LoVo (cell line): ENCODE measurements at places on chromosomes 7 and 10.

DNA sequence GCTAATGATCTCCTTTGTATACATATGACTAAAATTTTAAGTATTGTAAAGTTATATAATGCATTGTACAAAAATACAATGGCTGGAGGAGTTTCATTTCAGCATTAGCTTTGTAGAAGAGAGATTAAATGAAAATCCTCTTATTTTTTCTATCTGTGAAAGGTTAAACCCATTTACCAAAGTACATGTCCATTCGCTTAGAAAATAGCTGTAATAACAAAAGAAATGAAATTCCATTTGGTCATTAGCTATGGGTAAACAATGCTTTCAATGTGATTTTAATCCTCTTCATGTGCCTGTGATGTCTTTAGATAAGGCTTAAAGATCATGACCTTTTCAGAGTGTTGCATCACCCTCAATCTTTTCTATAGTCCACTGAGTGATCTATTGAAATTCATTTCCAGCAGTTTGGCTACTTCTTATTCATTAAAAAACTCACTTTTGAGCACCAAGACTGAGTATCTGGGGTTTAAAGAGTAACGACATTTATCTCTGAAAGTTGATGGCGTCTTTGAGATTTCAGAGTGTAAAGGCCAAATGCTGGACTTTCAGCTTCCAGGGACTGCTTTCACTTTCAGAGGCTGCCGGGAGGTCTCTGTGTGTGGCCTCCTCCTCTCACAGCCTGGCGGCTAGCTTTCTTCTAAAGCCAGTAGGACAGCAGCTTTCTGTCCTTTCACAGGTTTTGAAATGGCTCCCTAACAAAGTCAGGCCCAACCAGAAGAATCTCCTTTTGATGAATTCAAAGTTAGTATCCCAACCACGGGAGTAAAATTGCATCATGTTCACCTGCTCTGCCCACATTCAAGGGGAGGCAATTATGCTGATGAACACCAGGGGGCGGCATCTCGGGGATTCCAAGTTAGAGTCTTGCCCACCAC lies 701.4 kb upstream of the COBL start:
- DNase-seq, result peak; percentile 72

- no peak for DNase-seq
These were observed 51.2 kb downstream of the NPTX2 start for GRCh38 chr7:98668255-98668654.

DNA sequence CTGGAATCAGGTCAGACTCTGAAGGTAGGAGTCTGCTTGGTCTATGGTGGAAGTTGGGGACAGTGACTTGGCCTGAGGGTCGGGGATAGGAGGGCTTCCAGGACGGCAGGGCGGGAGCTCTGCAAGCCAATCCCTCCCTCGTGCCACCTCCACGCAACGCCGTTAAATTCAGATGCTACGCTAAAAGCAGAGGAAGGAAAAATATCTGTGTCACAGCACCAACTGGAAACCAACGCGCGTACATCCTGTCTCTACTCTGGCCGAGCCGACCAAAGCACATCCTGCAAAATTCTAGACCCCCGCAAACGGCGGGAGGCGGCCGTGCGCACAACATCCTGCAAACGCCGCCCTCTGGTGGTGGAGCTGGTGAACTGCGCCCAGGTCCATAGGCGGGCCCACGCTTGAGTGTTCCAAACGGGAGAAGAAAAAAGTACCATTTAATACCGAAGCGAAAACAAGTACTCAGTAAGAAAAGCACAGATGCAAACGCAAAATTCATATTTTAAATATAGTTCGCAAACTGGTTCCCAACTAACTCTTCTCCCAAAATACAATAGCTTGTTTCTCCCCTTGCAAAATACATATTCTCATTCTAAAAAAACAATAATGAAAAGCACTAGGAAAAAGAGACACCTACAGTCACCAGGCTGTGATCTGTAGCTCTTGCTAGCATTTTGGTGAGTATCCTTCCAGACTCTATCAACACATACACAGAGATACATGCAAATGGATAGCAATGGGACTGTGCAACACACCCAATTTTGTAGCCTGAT lies 45.7 kb upstream of the HSPA12A start:
- DNase-seq, result peak; percentile 66

GRCh38 chr7:74505471-74506324 lies 52.0 kb downstream of the GTF2IRD1 start:
- no peak for DNase-seq

GRCh38 chr7:147197006-147197405 lies 1080.4 kb downstream of the CNTNAP2 start:
- DNase-seq, result peak; percentile 15

DNA sequence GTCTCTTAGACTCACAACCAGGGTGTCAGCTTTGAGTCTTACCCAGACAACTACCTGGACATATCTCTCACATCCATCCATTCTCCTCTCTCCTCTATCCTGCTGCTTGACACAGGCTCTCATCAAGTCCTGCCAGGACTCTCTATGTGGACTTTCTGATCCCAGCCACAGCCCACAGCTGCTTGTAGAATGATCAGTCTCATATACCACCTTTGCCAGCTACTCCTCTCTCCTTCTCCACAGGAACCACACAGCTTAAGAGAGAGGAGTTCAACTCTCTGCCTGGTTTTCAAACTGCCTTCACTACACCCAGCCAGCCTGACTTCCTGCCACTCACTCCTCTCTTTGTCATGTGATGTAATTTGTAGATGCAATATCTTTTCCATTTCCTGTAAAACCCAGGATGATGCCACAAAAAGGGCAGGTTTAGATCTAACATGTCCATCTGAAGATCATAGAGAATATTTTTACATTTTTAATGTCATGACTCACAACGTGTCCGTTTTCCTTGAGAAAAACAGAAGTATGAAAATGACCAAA lies 154.0 kb downstream of the RAB11FIP2 start:
- DNase-seq, result no peak

GRCh38 chr7:2493205-2494164 lies 17.3 kb upstream of the GRIFIN start:
- no peak for DNase-seq

DNA sequence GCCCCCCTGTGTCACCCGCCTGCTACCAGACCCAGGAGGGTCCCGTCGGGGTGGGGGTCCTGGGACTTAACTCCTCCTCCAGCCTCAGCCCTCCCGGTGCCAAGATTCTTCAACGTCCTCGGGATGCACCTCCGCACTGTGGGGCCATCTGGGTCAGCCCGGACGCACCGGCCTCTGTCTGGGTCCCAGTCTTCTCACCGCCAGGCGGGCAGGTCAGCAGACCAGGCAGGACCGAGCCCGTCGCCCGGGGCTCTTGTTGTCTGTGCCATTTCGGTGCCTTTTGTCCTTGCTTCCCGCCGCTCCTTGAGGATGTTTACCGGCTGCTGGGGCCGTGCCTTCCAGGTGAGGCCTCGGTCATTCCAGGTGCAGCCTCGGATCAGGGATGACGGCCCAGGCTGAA lies 32.1 kb upstream of the PSMG3 start:
- DNase-seq, result no peak

DNA sequence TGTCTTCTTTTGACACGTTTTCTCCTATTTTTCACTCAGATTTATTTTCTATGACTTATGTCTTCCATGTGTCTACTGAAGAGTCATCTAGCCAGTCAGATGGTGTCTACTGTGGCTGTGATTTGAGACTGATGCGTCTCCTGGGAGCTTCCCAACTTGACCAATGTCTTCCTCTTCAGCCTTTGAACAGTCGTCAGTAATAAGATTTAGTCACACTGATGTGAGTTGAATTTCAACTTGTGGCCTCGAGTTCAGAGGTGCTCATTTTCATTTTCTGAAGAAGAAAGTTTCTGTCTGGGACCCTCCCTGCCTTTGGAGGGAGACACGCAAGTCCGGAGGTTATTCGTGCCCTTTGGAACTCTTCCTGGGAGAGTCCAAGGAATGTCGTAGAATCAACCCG lies 221.9 kb upstream of the INHBA start:
- DNase-seq, result no peak

GRCh38 chr7:66757939-66758338 lies 17.4 kb downstream of the RABGEF1 start:
- DNase-seq, result no peak

DNA sequence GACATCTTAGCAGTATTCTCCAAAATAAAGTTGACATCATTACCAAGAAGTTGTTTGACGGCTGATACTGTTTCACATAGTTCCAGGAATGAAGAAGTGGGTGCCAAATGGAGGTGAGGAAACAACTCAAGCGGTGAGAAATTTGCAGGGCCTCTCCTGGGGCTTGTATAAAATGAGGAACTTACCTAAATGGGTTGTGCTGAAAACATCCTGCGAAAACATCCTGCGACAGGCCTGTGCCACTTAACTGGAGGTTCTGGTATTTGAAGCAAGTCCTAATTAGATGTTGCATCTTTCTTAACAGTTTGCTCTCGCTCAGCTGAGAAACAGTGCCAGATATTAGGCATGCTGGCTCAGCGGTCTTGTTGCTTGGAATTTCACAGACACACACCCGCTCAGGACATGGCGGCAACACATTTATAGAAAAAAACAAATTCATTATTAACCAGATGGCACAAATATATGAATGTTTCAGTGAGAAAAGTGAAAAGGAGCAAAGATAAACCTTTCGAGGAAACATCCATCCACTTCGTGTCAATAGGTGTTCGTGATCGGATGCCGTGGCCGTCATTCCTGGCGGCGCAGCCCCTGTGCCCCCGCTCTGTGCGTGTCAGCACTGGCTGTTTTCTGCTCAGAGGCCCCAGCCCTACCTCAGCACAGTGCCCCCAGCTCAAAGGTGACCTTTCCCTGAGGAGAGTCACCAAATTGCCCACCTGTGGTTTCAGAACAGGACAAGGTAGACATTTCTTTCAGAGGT lies 48.1 kb downstream of the CDC123 start:
- no peak for DNase-seq

DNA sequence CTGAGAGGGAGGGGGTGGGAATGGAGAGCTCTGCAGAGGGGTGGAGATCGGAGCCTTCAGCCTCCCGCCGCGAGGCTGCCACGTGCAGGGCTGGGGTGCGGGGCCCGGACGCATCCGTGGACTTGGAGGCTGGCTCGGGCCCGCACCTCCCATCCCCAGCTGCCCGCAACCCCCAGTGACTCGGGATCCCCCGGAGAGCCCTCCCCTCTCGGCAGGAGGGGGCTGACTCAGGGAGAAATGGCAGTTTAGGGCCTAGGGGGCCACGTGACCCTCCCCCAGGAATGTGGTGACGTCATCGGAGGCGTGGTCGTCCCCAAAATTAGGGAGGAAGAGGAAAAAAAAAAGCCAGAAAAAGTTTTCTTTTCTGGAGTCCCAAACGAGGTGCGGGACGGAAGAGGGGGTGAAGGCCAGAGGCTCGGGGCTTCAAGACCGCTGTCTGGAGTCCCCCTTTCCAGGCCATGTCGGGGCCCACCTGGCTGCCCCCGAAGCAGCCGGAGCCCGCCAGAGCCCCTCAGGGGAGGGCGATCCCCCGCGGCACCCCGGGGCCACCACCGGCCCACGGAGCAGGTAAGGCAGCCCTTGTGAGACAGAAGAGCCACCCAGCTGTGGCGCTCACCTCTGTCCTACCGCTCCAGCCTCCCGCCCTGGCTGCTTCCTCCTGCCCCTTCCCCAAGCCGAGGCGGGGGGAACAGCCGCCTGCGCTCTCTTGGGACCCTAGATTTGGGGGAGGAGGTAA lies at the start of gene TRIP6:
TRIP6 (plus strand) TSS at position 348 of the 736 bp plus-strand sequence; CDS start at position 459, 111 bp downstream.
- DNase-seq, result peak; percentile 71

GRCh38 chr7:53350241-53350640 lies 314.8 kb downstream of the POM121L12 start:
- DNase-seq, result peak; percentile 41

- no peak for DNase-seq
These were observed 488.8 kb upstream of the ZMIZ1 start for GRCh38 chr10:78579995-78580394.

DNA sequence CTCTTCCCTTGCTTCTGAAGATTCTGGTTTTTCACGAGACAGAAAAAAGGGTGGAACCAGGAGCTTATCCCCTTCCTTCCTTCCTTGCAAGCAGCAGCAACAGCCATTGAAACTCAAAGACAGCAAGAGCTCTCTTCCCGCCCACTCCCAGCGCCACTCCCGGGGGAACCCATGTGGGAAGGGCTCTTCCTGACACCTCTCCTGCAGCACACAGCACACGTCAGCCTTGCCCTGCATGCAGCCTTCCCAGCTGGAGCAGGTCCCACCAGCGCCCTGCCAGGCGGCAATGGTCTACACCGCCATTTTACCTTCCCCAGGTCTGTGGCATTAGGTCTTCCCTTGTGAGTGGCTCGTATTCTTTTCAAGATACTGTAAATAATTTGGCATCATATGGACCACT lies 161.8 kb downstream of the MGMT start:
- no peak for DNase-seq

DNA sequence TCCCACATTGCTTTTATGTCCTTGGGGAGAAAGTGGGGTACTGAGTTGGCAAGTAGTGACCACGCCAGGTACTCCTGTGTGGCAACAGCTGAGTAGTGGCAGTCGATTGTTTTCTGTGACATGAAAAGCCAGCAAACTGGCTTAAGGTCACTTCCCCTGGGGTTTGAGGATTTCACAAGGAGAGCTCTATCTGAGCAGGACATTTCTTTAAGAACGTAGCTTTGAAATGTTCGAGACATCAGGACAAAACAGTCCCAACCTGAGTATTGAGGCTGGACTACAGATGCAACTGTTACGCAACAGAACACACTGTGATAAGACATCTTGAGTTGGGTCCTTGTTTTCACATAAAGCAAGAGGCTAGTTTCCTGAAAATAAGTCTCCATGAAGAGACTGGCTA lies 146.7 kb upstream of the KLF14 start:
- DNase-seq, result no peak

- no peak for DNase-seq
These were observed 21.8 kb downstream of the ELFN1 start for GRCh38 chr7:1691601-1692514.

DNA sequence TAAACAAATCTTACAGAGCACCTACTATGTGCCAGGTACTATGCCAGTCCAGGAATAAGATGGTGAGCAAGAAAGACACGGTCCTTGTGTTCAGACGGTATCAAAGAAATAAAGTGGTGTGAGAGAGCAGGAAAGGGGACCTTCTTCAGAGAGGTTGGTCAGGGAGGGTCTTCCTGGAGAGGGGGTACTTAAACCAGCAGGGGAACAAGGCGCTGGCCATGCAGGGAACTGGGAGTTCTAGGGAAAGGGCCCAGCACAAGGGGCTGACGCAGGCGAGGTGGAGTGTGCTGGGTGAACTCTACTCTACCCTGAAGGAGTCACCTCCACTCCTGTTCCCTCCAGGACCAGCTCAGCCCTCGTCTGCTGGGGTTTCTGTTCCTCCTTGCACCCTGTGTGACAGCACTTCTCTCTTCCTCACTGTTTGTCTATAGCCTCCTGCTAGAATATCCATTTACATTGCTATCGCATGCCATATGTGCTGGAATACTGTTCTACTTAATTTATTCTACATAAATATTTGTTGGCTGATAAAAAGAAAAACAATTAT lies 73.5 kb downstream of the AOAH start:
- DNase-seq, result no peak
